ENCODE measurements at places on chromosomes 1 and 21. TPM values are rescaled to one million over a fixed set of nuclear protein-coding genes. Genes with fewer than 3 reads are reported as not detected.

The KRTAP19-3 gene
- total RNA-seq: not detected

The PRDM16 gene
- 5.3 TPM for total RNA-seq

DNA sequence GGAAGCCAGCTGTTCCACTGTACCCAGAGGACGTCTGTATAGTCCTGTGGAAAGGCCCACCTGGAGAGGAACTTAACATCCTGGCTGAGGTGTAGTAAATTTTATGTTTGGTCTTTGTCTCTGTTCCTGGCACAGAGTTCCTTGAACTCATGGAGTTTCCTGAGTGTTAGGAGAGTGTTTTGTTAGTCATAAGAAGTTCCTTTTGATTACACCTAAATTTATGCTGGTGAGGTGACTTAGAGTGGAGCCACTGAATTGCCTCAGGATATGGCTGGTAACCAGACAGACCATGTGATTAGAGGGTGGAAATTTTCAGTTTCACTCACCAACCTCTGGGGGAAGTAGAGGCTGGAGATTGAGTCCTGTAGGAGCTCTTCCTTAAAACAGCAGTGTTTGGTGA is 57.9 kb downstream of the RASAL2 start:
- H3K27ac ChIP-seq: no peak overlapping the region
- H3K4me3 ChIP-seq: no peak overlapping the region
- peaks cover 10% of the 10 kb centered on the region for H3K4me1 ChIP-seq
- DNase-seq: no peak

The CD48 gene
- total RNA-seq: not detected

The LRRN2 gene
- not detected for total RNA-seq

- peaks cover 21% of the 10 kb centered on the region for H3K4me1 ChIP-seq
- H3K4me3 ChIP-seq: no peak overlapping the region
- no peaks in the 10 kb centered on the region for H3K36me3 ChIP-seq
- no peak for DNase-seq
- no peak overlapping the region for H3K27ac ChIP-seq
- no peaks in the 10 kb centered on the region for H3K27me3 ChIP-seq
Observed at GRCh38 chr1:226678251-226678650, 60.8 kb downstream of the ITPKB start.

Measured in Caco-2 (cell line).